Mesothelial cell of epicardium (in vitro differentiated cells): ENCODE measurements at places on chromosomes 3 and 15.
A peak's percentile ranks its signal among the peaks of the same experiment; 100 is the strongest.

DNA sequence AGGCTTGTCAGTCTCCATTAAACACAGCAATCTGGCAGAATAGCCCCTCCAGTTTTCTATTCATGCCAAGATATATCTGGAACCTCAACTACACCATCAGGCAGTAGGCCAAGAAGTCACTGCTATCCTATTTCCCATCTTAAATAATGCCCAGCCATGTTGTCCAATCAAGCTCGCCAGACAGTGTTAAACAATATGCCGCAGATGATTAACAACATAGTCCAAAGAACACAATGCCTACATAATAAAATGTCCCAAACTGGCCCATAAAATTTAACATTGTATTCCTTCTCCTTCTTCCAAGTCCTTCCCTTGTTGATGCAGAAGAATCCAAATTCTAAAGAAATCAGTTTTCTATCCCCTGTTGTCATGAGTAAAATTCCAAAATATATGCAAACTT lies 427.4 kb upstream of the PPP2R3A start:
- no peak for DNase-seq

DNA sequence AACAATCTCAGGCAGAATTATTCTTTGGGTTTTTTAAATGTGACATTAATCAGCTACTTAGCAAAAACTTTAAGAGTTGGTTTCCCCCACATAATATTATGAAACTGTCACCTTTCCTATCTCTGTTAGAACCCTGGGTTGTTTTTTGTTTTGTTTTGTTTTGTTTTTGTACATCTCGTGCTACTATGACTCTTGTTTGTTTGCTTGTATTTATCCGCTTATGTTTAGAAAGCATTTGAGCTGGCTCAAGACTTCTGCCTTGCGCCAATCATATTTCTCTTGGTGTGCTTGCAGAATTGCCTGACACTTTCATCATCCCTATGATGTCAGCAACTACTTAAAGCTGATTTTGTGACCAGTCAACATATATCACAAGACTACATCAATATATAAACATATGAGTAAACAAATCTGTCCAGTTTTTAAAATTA lies 116.9 kb downstream of the DCLK3 start:
- DNase-seq, result no peak

DNA sequence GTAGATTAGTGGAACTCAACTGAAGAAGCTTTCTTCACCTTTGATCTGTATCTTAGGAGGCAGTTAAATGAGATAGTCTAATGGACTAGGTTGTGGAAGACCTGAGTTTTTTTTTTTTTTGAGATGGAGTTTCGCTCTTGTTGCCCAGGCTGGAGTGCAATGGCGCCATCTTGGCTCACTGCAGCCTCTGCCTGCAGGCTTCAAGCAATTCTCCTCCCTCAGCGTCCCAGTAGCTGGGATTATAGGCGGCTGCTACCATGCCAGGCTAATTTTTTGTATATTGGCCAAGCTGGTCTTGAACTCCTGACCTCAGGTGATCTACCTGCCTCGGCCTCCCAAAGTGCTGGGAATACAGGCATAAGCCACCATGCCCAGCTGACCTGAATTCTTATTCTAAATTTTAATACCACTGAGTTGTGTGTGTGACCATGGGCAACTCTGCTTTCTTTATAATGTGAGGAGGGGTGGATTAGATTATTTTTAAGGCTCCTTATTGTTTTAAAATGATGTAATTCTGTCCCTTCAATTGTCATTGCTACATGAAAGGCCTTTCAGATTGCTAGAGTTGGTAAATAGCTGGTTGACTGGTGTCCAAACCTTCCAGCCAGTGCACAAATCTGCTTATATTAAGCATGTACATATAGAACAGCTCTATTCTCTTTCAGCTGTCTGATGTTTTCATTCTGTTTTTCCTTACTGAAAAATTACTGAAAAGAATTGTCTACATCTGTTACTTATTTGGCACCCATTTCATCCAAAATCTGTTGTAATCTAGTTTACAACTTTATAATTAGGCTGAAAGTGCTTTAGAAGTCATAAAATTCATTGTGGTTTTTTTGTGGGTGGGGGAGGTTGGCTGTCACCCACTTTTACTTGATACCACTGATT lies 2.3 kb downstream of the LNP1 start:
- no peak for DNase-seq

DNA sequence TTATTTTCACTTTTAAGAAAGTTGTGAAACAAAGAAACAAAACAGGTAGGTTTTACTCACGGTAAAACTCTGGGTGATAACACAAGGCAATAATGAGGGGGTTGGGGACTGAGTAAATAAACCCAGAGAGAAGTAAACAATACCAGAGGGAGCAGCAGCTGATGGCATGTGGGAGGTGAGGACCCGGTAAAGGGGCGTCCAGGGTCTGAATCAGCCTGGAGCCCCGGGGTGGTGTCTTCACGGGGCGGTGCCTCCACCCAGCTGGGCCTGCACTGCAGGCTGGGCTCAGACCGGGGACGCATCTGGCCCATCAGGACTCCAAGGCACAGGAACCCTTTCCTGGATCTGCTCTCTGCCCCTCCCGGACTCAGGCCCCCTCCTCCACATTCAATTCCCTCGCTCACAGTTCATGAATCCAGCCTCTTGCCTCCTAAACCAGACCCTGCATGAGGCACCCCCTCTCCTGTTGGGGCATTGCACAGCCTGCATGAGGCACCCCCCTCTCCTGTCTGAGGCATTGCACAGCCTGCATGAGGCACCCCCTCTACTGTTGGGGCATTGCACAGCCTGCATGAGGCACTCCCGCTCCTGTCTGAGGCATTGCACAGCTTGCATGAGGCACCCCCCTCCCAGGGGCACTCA lies 73.9 kb upstream of the MFGE8 start:
- no peak for DNase-seq

GRCh38 chr3:55491296-55491816 lies 4.2 kb upstream of the WNT5A start:
- no peak for DNase-seq

GRCh38 chr3:37968199-37968598 lies 22.4 kb upstream of the VILL start:
- DNase-seq, result no peak

DNA sequence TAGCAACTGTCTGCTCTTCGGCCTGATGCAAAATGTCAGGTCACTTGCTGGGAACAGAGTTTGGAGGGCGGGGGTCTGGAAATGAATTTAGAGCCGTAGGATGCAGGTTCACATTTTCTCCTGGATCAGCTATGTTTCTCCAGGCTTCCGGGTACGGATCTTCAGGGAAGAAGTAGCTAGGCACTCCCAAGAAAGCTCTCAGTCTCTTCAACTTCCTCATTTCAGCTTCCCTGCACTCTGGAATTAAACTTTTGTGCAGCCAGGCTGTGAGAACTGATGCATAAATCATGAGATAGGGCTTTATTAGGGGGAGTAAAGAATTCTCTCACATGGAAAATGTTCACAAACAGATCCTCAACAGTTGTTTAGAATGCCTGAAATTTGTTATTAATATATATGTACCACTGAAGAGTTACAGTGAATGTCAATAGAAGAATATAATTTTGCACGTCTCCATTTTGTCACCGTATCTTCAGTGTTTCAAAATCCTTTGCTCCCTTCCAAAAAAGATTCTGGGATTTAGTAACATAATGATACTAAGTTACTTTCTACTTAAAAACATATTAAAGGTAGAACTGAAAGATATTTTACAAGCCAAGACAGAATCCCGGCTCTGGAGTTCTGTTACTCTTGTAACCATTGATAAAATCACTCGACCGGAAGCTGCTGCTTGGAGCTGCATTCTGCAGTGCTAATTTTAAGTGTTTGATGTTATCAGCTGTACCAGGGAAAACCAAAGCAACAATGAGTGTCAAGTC lies 178.5 kb upstream of the P2RY1 start:
- DNase-seq, result no peak

DNA sequence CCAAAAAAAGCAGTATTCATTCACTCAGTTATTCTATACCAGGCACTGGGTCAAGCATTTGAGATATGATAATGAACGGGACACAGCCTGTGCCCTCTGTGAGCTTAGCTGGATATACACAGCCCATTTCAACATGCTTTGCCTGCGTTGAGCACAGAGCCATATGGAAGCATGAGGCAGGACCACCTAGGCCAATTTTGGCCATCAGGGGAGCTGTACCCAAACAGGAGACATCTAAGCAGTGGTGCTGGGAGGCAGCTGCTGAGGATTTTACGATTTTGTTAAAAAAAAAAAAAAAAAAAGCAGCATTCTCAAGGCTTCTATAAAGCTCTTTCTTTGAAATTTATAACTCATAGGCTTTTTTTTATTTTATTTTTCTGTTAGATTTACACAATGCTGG lies 87.2 kb upstream of the SLC2A2 start:
- no peak for DNase-seq

GRCh38 chr3:52317208-52318000 lies 1.3 kb downstream of the DNAH1 start:
- DNase-seq, result peak; percentile 58

DNA sequence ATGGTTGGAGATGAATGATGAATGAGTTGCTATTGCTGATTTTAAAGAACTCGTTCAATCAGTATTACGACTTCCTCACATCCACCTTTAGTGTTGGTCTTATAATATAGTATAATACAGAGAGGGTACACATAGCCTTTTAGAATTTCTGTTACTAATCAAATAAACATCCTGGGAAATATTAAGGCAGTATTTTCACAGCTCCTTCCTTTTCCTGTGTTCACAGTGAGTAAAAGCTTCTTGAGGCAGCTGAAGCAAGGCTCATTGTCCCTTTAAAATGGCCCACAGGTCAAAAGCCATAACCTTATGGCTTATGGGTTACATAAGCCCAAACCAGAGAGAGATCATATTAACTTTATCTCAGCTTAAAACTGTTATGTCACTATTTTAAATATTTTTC lies 1.3 kb upstream of the BTLA start:
- DNase-seq, result no peak
